ENCODE measurements at places on chromosomes 5 and 9. TPM values are rescaled to one million over a fixed set of nuclear protein-coding genes. Genes with fewer than 3 reads are reported as not detected.

GFI1B gene
- not detected for total RNA-seq

SLC12A7 gene
- 30.4 TPM for total RNA-seq

SLC34A1 gene
- total RNA-seq: not detected

TMEM252 gene
- total RNA-seq: not detected

PCDHGA6 gene
- total RNA-seq: 6.6 TPM

NLN gene
- 18.0 TPM for total RNA-seq

ENTR1 gene
- 53.0 TPM for total RNA-seq

ADAMTS16 gene
- total RNA-seq: 0.53 TPM

PCDHB2 gene
- 0.15 TPM for total RNA-seq

TMEM267 gene
- total RNA-seq: 11.4 TPM

DNA sequence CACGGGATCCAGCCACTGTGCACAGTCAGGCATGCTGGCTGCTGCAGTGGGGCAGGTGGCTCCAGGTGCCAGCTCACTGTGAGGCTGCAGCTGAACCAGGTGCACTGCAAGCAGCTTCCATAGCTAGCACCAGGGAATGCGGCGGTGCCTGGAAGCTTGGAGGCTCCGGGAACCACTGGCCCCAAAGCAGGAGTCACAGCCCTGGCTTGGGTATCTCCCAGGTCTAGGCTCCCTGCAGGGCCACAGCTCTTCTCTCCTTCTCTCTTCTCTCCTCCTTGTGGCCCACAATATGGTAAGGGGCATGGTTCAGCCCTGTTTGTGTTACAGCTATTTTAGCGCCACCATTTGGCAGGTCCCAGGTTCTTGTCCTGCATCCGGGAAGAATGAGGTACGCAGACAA lies 6.7 kb upstream of the MTMR12 start:
- no peak for DNase-seq

GRCh38 chr9:99826579-99826978 lies 4.9 kb downstream of the NR4A3 start:
- DNase-seq: no peak

- no peak for DNase-seq
Measured at GRCh38 chr9:15401266-15401665, 21.4 kb upstream of the SNAPC3 start.

DNA sequence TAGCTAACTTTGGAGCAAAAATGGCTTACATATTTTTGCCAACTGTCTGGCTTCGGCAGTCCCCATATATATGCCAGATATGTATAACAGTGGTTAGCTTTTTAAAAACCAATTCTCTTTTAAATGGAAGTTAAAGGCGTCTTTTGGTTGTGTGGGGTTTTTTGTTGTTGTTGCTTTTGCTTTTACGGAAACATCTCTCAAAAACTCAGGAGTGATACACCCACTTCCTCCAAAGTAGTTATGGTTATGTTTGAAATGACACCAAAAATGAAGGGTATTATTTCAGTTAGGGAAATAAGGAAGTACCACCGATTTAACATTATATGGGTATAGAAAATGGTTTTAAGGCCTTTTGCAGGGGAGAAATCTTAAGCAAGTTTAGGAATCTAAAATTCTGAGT lies 2.3 kb downstream of the CNOT8 start:
- no peak for DNase-seq

GRCh38 chr9:135814421-135815095 lies 92.8 kb downstream of the CAMSAP1 start:
- DNase-seq: no peak

DNA sequence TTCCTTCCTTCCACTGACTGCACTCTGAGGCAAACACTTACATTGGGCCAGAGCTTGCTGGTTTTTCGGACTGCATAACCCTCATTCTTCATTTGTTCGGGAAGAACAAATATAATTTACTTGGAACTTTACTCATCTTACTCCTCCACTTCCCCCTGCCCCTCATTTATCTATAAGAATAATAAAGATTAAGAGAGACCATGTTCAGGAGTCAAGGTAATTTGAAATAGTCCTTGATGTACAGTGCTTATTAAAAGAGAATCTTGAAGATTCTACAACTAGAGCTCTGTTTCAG lies 65.6 kb downstream of the BASP1 start:
- DNase-seq: no peak

- DNase-seq: no peak
Measured at GRCh38 chr9:35366627-35367026, 123.3 kb upstream of the RUSC2 start.

- DNase-seq: peak; percentile 66
Measured at GRCh38 chr9:37963936-37964739, 60.2 kb upstream of the SLC25A51 start.

GRCh38 chr5:82644766-82645165 lies 366.6 kb upstream of the RPS23 start:
- DNase-seq: no peak

DNA sequence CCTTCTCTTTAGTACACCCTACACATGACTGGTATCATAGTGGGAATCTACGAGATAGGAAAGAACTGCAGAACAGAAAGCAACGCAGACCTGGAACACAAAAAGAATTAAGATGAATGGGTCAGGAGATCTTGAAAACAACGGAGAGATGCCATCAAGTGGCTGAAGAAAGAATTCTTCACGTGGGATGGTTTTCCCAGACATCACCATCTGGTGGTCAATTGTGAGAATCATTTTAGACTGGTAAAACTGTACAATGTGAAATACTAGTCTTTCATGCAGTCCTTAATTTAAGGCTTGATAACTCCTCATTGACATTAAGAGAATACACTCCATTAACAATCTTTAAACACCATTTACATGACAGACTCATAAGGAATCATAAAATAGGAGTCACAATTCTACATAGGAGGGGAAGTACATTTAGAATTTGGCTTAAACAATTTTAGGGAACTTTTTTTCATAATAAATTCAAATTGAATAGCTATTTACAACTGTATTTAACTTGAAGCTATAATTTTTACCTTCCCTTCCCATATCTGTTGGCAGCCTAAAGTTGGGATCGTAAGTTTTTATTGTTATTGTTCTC lies 128.4 kb upstream of the TRPM3 start:
- peak; percentile 68 for DNase-seq

- DNase-seq: no peak
Measured at GRCh38 chr9:125564631-125565030, 142.4 kb downstream of the MAPKAP1 start.

- no peak for DNase-seq
Measured at GRCh38 chr5:144710637-144711036, 540.0 kb downstream of the KCTD16 start.

DNA sequence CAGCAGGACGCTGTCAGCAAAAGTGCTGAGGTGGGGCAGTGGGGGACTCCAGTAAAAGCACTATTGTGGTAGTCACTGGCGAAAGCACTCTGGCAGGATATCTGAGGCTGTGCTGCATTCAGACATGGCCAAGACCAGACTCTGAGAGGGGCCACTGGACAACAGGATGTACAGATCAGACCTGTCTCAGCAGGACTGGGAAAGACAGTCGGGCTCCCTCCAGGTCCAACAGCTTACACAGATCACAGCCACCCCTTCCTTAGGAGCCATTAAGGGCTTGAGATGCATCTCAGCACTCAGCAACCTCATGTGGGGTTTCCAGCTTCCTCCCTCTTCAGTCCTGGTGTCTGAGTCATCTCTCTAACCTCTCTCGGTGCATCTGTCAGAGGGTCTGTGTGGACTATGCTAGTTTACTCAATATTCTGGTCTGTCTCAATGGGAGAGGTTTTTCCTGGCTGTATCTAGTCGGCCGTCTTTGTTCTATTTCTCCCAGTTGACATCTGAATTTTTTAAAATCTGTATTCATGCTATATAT lies 154.5 kb downstream of the CWC27 start:
- no peak for DNase-seq

- DNase-seq: no peak
Measured at GRCh38 chr5:68110894-68111293, 104.7 kb upstream of the PIK3R1 start.

DNA sequence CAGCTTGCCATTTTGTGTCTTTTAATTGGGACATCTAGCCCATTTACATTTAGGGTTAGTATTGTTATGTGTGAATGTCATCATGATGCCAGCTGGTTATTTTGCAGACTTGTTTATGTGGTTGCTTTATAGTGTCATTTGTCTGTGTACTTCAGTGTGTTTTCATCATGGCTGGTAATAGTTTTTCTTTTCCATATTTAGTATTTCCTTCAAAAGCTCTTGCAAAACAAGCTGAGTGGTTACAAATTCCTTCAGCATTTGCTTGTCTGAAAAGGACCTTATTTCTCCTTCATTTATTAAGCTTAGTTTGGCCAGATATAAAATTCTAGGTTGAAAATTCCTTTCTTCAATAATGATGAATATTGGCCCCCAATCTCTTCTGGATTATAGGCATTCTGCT lies 28.5 kb upstream of the TNFSF15 start:
- DNase-seq: no peak

GRCh38 chr9:125701351-125701750 lies 5.7 kb downstream of the MAPKAP1 start:
- peak; percentile 9 for DNase-seq

GRCh38 chr5:180212363-180213255 lies 3.6 kb upstream of the RASGEF1C start:
- no peak for DNase-seq

DNA sequence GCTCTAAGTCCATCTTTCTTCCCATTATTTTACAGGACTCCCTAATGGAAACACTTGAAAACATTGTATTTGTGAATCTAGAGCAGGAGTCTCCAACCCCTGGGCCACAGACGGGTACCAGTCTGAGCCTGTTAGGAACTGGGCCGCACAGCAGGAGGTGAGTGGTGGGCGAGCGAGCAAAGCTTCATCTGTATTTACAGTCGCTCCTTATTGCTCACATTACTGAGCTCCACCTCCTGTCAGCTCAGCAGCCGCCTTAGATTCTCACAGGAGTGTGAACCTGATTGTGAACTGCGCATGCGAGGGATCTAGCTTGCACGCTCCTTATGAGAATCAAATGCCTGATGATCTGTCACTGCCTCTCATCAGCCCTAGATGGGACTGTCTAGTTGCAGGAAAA lies 111.0 kb downstream of the MED27 start:
- no peak for DNase-seq

DNA sequence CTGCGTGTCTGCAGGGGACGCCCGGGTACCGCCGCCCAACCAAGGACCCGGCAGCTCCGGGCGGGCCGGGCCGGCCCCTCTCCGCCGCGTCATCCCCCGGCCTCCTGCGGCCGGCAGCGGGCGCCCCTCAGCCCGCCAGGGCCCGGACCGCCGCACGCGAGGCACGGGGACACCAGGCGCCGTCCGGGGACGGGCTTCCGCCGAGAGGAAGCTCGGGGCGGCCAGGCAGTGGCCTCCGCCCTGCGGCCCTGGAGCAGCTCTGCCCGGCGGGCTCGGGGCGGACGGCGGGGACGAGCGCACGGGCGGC lies 373 bp downstream of the FBXW5 start:
- DNase-seq: no peak

GRCh38 chr5:40999142-40999541 lies 72.0 kb downstream of the MROH2B start:
- DNase-seq: no peak

- DNase-seq: no peak
Measured at GRCh38 chr5:136166909-136167308, 26.1 kb downstream of the SMIM32 start.

- no peak for DNase-seq
Measured at GRCh38 chr9:34143116-34143515, 16.6 kb upstream of the DCAF12 start.

DNA sequence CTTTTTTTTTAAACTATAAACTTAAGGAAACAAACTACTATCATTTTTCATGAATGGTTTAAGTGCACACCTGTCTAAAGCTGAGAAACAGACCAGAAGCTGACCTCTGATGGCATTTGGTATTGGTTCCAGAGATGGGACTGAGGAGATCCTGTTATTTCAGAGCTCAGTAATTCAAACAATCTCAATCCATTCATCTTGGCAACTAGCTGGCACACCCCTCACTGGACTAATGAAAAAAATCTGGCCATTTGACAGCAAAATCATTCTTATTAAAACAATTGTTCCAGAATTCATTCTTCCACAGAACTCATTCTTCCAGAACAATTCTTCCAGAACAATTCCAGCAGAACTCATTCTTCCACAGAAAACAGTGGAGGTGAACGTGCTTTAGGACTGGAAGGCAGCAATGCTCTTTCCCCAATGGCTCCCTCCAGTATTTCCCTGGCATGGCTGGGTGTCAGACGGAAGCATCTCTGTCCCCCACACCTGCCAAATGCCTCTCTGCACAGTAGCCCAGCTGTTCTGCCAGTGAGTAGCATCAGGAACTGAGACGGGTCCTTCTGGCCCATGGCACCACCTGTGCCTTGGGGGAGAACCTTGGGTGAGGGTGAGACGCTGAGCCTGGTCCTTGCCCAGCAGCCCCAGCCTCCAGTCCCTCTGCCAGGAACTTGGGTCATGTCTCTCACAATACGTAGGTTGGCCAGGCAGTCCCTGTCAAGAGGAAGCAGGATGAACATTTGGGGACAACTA lies 87.5 kb upstream of the EQTN start:
- no peak for DNase-seq

GRCh38 chr5:131384616-131385214 lies 120.9 kb downstream of the CDC42SE2 start:
- no peak for DNase-seq

DNA sequence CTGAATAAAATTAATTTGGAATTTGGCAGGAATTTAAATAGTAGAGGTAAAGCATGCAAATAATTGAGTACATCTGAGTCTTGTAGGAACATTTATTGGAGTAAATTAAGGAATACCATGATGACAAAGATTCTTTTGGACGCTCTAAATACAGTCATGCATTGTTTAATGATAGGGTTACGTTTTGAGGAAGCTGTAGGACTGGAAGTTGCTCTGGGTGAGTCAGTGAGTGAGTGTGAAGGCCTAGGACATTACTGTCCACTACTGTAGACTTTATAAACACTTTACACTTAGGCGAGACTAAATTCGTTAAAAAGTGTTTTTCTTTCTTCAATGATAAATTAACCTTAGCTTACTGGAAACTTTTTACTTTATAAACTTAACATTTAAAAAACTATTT lies 113.0 kb downstream of the FAM170A start:
- DNase-seq: no peak

DNA sequence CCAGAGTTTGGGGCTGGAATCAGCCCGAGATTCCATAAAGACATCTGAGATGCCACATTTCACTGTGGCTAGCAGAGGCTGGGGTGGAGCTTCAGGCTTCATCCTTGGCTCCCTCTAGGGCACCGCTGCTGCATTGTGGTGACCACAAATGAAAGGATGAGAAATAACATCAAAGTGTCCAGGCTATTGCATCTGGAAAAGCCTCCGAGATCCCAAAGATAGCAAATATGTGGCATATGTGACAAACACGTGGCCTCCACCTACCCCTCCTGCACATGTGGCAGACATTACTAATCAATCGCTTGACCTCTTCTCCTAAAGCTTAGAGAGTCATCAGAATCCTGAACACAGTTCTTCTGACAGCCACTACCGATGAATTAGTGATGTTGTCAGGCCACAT lies 4.5 kb downstream of the SPARC start:
- DNase-seq: no peak

- DNase-seq: no peak
Measured at GRCh38 chr5:137214446-137215189, 284.5 kb downstream of the SPOCK1 start.
